ENCODE measurements at places on chromosomes 2 and 18. TPM values are rescaled to one million over a fixed set of nuclear protein-coding genes. Genes with fewer than 3 reads are reported as not detected.

Gene LPIN1
- 117 TPM for total RNA-seq

Gene NR4A2
- total RNA-seq, result 0.72 TPM

Gene TXNDC2
- total RNA-seq, result 0.36 TPM

Gene CD207
- not detected for total RNA-seq

Gene TMEM182
- 1.4 TPM for total RNA-seq

Gene TMEM37
- 1.1 TPM for total RNA-seq

Gene PSD4
- 1.8 TPM for total RNA-seq

Gene NIF3L1
- total RNA-seq, result 22.1 TPM

Gene POTEJ
- total RNA-seq, result not detected

Gene ANKRD30B
- 11.5 TPM for total RNA-seq

Gene SCTR
- not detected for total RNA-seq

Gene AGXT
- total RNA-seq, result not detected

Gene RGPD5
- 28.6 TPM for total RNA-seq

Gene CXCR1
- not detected for total RNA-seq

Gene ZNF521
- total RNA-seq, result 27.5 TPM

Gene MOGAT1
- not detected for total RNA-seq

Gene ZBTB7C
- total RNA-seq, result 0.36 TPM

Gene TGFBRAP1
- 32.6 TPM for total RNA-seq

Gene ACVR1C
- 0.36 TPM for total RNA-seq

All from osteoblast (primary cell).